ENCODE measurements at places on chromosomes 1 and 21.
A peak's percentile ranks its signal among the peaks of the same experiment; 100 is the strongest.

DNA sequence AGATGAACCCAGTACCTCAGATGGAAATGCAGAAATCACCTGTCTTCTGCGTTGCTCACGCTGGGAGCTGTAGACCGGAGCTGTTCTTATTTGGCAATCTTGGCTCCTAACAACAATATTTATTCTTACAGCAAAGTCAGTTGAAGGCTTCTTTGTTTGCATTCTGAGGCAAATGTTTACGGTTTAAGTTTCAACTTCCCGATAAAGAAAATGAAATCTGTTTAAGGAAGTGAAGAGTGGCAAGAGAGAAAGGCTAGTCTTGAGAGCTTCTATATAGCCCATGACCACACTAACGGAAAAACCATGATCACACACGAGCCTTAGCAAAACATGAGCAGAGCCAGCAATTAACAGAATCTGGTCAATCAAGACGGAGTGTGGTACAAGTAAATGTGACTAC, 122.6 kb upstream of the ZNHIT6 start:
- no peak for DNase-seq

- DNase-seq = no peak
Observed at GRCh38 chr1:116712510-116712909, 41.7 kb upstream of the CD2 start.

GRCh38 chr1:80988926-80989325, 811.8 kb upstream of the ADGRL2 start:
- no peak for DNase-seq

DNA sequence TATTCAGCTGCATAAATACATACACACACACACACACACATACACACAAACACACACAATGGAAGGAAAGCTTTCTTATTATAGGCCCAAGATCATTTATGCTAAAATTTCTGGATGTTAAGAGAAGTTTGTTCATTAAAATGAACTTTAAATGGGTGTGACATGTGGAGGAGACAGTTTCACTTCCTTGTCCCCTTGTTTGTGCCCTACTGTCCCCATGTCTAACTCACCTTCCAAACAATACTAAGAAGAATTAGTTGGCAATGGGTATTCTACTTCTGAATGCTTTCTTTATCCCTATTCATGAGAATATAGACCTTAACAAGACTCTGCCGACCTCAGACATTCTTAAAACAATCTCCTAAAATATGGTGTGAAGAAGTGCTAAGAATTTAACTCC, 63.5 kb upstream of the NRIP1 start:
- no peak for DNase-seq

DNA sequence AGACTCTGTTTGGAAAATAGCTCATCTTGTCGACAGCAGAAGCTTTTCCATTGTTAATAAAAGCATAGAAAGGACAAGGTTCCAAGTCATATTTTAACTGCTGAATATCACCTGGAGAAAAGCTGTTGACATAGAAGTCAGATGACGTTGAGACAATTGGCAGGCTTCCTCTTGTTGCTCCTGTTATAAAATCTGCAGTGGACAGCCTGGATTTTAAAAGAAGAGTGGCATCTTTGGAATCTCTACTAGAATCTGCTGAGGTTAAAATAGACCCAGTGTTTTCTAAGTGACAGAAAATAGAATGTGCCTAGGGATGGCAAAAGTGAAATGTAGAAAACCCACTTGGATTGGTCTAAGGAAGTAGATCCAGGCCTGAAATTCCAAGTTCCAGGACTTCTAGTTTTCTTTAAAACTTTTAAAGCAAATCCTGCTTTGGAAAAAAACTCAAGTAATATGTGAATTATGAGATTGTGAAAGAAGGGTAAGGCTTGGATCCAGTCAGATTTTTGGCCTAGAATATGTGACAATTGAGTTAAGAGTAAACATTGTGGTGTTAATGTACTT, 53.6 kb upstream of the NEXN start:
- peak; percentile 45 for DNase-seq

DNA sequence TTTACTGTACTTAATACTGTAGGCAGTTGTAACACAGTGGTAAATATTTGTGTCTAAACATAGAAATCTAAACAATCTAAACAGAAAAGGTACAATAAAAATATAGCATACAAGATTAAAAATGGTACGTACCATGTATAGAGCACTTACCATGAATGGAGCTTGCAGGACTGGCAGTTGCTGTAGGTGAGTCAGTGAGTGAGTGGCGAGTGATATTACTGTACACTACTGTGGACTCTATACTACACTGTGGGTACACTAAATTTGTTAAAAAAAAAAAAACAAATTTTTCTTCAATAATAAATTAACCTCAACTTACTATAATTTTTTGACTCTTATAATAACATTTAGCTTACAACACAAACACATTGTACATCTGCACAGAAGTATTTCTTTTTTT, 39.5 kb upstream of the MYOCOS start:
- no peak for DNase-seq

- no peak for DNase-seq
Observed at GRCh38 chr1:147719029-147719698, 41.2 kb downstream of the GJA5 start.

DNA sequence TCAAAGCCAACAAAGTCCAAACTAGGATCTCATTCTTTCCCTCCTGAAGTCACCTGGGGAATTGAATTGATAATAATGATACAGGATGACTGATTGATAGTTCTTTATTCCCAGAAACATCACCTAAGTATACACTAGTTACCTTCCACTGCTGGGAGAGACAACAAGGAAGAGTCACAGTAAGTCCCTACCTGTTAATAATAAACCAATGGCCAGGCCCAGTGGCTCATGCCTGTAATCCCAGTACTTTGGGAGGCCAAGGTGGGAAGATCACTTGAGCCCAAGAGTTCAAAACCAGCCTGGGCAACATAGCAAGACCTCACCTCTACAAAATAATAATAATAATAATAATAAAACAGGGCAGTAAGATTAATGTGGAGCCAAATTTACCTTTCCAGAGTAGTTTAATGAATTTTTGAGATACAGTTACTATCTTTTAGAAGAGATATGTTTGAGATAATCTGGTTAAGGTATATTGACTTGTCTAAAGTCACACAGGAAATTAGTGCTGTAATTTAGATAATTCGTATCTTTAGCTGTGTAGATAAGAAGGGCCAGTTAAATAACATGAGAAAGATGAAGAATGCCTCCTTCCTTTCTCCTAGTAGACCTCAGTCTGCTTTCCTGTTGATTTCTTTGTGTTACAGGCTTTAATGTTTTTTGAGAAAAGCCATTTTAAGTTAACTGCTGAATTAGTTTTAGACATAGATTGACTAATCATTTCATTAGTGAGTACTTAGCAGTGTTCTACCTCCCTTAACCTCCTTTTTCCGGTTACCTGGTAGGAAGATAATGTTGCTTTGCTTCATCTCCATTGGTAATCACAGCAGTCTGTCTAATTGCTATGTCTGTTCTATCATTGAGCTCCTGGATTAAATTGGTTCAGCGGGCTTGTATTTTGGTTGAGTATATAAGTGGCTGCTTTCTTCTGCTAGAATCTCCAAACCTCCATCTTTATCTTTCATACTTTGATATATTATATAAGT, 22.0 kb downstream of the SMAP2 start:
- DNase-seq = no peak

DNA sequence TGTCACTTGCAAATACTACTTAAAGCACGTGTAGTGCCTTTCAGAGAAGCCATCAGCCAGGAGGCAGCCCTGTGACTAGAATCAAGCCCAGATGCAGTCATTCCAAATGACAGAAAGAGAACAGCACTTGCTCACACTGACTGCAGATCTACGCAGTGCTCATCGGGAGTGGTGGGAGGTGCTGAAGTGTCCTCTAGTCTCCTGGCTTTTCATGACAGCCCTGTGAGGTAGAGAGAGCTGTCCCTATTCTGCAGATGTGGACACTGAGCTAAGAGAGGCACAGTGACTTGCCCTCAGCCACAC, 62.3 kb upstream of the EDN2 start:
- no peak for DNase-seq

GRCh38 chr1:236064674-236065508, at the start of gene NID1:
Gene NID1, minus strand, starts transcription at chr1:236065090. Its CDS starts 11 bp downstream, at chr1:236065079.
- DNase-seq = no peak

GRCh38 chr1:81974222-81974841, 173.6 kb downstream of the ADGRL2 start:
- no peak for DNase-seq
